ENCODE measurements at places on chromosomes 4 and X. TPM values are rescaled to one million over a fixed set of nuclear protein-coding genes. Genes with fewer than 3 reads are reported as not detected.

Gene CXorf65
- not detected for total RNA-seq

Gene MTHFD2L
- 16.8 TPM for total RNA-seq

Gene FAM47A
- total RNA-seq = not detected

Gene GPC4
- 0.86 TPM for total RNA-seq

Gene PHOX2B
- total RNA-seq = not detected

Gene HMX1
- total RNA-seq = not detected
